Myocyte (in vitro differentiated cells): ENCODE measurements at places on chromosomes 3 and 15. TPM values are rescaled to one million over a fixed set of nuclear protein-coding genes. Genes with fewer than 3 reads are reported as not detected.
A peak's percentile ranks its signal among the peaks of the same experiment; 100 is the strongest.

- DNase-seq: no peak
Measured at GRCh38 chr3:133620066-133620784, 41.5 kb downstream of the TOPBP1 start.

DNA sequence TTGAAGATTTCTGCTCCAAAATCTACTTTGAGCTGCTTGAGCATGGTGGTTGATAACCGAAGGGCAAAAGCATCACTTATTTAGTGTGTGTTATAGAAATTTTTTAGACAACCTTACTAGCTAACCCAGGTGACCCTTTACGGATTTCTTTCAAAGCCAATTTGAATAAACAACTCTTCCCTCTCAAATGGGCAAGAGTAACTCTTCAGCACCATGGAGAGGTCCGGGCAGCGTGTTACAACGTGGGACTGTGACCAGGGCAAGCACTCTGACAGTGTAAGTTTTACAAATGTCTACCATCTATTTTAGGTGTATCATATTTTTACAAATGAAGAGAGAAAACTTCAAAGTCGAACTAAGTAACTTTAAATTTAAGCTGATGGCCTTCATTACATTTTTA, 471.8 kb downstream of the MFSD1 start:
- DNase-seq: peak; percentile 80

DNA sequence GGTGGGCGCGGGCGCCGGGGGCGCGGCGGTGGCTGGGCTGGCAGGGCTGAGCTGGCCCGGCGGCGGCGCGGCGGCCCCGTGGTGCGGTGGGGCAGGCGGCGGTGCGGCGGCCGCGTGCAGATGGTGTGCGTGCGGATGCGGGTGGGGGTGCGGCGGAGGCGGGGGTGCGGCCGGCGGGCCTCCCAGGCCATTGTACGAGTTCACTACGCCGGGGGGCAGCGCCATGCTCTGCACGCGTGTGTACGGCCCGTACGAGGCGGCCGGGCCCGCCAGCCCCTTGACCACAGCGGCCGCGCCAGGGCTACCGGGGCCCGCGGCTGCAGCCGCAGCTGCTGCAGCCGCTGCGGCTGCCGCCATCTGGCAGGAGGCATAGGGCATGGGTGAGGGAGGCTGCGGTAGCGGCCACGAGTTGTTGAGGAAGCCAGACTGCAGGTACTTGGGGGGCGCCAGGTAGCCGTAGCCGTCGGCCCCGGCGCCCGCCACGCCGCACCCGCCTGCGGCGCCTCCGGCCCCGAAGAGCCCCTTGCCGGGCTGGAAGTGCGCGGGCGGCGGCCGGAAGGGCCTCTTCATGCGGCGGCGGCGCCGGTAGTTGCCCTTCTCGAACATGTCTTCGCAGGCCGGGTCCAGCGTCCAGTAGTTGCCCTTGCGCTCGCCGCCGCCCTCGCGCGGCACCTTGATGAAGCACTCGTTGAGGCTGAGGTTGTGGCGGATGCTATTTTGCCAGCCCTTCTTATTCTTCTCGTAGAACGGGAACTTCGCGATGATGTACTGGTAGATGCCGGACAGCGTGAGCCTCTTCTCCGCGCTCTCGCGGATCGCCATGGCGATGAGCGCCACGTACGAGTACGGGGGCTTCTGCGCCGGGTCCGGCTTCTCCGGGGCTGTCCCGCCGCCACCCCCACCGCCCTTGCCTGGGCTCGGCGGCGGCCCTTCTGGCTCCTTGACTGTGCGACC, 951 bp downstream of the FOXL2 start:
- peak; percentile 67 for DNase-seq

DNA sequence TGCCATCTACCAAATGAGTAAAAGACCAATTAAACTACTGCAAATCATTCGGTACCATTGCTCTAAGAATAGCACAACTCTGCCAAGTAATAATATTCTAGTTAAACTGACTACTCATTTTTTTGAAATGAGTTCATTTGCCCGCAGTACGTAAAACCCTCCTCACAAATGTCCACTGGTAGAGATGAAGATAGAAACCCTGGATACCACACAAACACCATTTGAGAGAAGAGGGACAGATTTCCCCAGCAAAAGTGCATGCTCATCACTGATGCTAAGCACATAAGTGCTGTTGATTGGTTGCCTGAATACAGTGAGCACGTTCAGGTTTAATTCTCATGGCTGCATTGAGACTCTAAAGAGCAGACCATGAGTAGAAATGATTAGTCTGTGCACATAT, 34.6 kb upstream of the SEMA6D start:
- no peak for DNase-seq

GRCh38 chr15:88736204-88736603, 67.0 kb upstream of the ACAN start:
- DNase-seq: no peak

DNA sequence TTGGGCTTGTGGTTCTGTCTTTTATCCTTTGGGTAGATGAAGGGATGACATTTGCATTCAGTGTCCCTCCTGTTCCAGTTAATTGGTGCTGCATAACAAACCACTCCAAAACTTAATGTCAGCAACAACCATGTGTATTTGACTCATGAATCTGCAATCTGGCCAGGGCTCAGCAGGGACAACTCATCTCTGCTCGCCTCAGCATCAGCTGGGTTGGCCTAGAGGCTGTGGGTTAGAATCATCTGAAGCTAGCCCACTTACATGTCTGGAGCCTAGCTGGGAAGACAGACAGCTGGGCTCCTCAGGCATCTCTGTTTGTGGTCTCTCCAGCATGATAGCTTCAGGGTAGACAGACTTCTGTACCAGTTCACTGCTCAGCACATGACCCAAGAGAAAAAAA, 92.0 kb downstream of the TMEM108 start:
- peak; percentile 94 for DNase-seq

Gene ACTL6A
- 29.6 and 50.5 TPM in 2 replicates for total RNA-seq

DNA sequence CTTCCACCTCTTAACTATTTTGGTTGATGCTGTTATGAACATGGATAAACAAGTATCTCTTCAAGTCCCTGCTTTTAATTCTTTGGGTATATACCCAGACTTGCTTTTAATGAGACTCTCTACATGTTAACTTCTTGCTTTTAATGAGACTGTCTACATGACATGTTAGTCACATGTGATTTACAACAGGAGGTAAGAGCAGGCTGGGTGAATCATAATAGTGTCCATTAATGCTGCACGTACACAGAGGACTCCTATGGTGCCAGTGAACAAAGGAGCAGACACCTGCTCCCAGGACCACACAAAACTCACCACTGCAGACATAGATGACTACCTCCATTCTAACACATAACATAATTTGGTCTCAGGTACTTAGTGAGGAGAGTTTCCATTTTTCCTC, 273.4 kb upstream of the NSMCE3 start:
- DNase-seq: no peak

GRCh38 chr3:59288951-59289350, 239.1 kb upstream of the CFAP20DC start:
- DNase-seq: no peak

DNA sequence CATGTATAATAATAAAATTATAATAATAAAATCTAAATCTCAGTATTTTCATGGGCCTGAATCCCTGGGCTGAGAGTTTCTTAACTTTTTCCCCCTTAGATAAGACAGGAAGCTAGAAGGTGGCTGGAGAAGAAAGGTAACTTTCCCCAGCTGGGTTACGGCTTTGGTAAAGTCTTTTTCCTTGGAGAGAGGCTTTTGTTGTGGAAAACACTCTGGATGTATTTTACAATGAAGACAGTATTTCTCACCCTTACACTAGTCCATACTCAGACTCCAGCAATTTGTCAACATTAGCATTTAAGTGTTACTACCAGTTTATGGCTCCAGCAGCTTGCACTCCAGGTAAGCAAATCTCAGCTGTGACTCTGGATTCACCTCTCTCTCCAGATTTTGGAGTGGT, 34.9 kb downstream of the APH1B start:
- DNase-seq: no peak

Gene C3orf20
- total RNA-seq: not detected in 2 replicates

DNA sequence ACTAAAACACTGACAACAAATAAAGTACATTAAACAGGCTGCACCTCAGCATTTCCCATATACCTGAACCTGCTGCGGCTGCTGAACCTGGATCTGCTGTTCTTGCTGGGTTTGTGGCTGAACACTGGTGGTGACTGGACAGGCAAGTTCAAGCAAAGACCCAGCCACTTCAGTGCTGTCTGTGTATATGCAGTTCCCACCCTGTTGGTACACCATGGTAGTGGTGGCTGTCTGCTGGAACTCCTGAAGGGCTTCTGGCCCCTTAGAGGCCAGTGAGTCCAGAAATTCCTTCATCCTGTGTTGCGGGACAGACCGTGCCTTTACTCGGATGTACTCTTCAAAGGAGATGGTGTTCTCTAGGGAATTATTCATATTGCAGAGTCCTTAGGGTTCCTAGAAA, 17.2 kb downstream of the QRICH1 start:
- no peak for DNase-seq

- DNase-seq: no peak
Measured at GRCh38 chr3:13107661-13108060, 34.4 kb upstream of the IQSEC1 start.

GRCh38 chr15:38539008-38539343, 25.6 kb downstream of the RASGRP1 start:
- DNase-seq: no peak

DNA sequence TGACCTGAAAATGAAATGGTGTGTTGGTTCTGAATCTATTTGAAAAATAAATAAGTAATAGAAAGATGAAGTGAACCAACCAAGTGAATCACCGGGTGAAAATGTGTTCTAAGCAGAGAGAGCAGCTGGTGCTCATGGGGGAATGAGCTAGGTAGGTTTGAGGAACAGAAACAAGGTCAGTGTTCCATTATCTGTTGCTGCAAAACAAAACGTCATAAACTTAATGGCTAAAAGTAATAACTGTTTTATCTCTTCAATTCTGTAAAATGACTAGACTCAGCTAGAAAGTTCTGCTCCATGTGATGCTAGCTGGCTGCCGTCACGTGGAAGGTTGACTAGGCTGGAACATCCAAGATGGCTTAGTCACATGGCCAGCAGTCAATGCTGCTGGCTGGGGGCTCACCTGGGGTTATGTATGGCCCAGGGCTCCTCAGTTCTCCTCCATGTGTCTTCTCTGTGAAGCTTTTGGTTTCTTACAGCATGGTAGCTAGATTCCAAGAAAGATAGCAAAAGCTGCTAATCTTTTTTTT, 13.3 kb upstream of the SH3BP5 start:
- DNase-seq: no peak

Gene MORC1
- not detected in 2 replicates for total RNA-seq

- no peak for DNase-seq
Measured at GRCh38 chr15:76912430-76912829, 7.3 kb upstream of the SCAPER start.

Gene PLOD2
- 71.0 and 77.1 TPM in 2 replicates for total RNA-seq

- peak; percentile 97 for DNase-seq
Measured at GRCh38 chr3:132448216-132448961, 31.1 kb downstream of the DNAJC13 start.

Gene IL17RD
- 0.56 and 0.73 TPM in 2 replicates for total RNA-seq

DNA sequence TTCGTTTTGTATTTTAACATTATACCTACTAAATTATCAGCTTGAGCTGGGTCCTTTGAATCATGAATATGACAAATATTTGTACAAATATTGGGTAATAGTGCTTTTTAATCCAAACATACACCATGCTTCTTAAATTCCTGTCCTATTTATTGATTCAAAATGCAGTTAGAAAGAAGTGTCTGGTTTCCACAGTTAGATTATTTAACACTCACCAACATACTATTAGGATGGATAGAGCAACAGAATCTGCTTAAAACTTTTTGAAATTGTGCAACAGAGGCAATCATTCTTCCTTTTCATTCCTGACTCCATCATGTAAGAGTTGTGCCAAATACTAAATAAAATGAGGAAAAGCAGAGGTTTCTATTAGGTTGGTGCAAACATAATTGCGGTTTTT, 281.2 kb downstream of the LSAMP start:
- no peak for DNase-seq

GRCh38 chr15:28105224-28105791, 6.2 kb upstream of the OCA2 start:
- DNase-seq: no peak

DNA sequence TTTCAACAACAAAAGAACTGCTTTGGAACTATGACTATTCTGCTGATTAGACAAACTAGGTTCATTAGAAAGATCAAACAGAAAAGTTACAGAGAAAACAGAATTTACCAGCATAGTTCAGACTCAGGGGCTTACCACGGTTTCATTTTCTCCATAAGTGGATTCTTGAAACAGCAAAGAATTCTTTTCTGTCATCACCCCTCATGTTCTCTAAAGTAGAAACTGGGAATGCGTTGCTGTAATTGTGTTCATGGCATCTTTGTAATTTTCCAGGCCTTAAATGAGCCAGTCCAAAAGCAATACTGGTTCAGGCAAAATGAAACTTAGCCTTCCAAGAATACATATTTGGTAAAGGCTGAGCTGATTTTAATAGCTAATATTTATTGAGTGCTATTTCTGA, 287.8 kb downstream of the CHL1 start:
- DNase-seq: no peak

GRCh38 chr15:65211482-65211982, 259 bp upstream of the CILP start:
- peak; percentile 74 for DNase-seq

Gene SCG3
- total RNA-seq: not detected in 2 replicates

DNA sequence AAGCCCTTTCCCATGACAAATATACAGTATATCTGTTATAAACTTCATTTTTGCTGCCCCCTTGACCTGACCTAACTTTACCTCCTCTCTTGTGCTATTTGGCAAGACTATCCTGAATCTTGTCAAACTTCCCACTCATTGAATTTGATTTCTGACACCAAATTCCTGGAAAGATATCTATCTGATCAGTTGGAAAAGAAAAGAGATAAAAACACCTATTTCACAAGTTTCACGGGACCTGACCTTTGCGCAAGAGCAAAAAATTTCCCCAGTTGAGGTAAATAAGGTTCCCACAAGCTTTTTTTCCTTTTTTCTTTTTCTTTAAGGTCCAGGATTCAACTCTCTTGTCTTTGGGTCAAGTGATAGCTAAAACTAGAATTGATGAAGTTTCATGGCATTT, 189.2 kb upstream of the LPP start:
- no peak for DNase-seq

Gene CLRN1
- total RNA-seq: not detected in 2 replicates

GRCh38 chr3:127767126-127767525, 55.2 kb downstream of the MGLL start:
- DNase-seq: no peak

GRCh38 chr3:114307832-114308231, 14.0 kb downstream of the TIGIT start:
- DNase-seq: no peak

DNA sequence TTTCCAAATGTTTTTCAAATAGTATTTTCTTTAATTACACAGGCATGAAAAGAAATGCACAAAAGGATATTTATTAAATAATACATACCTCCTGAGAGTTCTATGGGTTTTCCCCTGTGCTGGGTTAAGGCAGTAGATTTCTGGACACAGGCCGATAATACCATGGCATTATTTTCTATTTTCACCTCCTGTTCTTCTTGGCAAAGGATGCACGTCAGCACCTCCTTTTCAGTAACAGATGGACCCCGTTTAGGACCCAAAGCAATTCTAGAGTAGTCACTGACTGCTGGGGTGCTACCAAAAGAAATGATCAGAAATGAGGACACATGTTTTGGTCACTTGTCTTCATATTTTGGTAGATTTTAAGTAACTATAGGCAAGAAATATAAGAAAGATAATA, 86.4 kb upstream of the TTBK2 start:
- DNase-seq: no peak

GRCh38 chr3:150965436-150965835, 7.1 kb downstream of the CLRN1 start:
- DNase-seq: no peak

Gene RFTN1
- total RNA-seq: 57.4 and 76.0 TPM in 2 replicates
